Right kidney (tissue), 9 donors: ENCODE measurements at places on chromosomes 2 and 18.

DNA sequence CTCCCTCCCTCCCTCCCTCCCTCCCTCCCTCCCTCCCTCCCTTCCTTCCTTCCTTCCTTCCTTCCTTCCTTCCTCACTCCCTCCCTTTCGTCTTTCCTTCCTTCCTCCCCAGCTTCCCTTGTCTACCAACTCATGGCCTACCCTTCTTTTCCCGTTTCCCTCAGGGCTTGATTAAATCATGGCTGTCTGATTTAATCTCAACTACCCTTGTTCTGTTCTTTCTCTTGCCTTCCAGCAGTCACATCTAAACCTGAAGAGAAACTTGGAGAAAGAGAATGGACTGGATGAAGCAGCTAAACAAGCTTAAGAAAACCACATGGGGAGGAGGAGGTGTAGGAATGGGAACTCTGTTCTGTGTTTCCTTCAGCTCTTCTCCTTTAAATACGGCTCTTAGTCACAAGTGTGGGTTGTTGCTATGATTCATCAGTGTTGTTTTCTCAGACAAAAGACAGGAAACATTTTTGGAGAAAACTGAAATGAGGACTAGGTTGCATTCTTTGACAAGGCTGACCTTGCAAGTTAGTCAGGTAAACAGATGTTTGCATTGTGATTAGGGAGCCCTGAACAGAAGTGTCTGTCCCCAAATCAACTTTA is 177.9 kb downstream of the LRRTM1 start:
- no peak for DNase-seq

DNA sequence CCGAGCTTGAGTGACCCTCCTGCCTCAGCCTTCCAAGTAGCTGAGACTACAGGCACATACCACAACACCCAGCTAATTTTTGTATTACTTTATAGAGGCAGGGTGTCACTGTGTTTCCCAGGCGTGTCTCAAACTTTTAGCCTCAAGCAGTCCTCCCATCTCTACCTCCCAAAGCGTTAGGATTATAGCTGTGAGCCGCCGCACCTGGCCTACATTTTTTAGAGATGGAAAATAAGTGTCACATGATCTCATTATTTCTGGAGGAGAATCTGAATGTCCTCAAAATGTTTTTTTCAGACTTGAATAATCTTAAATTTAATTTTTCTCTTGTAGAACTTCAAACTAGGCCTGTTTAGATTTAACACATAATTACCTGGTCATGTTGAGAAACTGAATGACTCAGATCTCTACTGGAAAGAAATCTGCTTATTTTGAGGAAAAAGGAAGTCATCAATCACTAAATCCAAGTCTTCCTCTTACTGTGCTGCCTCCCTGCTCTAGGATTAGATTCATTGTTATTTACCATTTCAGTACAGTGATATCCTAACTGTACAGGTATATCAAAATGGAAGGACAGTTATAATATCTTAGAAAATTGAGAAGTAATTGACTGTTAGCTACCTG is 92.4 kb downstream of the COX7A2L start:
- no peak for DNase-seq

- no peak for DNase-seq
Measured at GRCh38 chr2:64914247-64914646, 75.0 kb upstream of the SLC1A4 start.

DNA sequence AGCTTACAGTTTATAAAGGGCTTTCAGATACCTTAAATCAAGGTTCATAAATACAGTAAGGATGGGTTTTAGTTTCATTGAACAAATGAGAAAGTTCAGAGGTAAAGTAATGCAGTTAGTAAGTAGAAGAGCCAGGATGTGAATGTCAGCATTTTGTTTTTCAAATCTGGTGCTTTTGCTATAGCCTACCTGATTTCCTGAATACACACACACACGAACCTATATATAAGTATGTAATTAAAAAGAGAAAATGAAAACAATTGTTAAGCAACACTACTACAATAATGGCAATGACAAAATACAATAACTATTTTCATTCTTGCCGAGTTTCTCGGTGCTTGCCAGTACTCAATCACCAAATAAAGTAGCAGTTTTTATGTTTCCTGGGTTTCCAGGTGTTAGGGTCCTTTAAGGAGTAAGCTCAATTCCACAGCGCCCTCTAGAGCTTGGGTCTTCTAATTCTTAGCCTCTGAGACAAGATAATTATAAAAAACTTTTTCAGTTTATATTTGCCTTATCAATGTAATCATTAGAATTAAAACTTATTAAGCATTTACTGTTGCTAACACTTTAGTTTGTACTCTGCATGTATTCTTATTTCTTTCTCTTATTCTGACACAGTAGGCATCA is 512.9 kb upstream of the ACVR2A start:
- DNase-seq, result no peak

GRCh38 chr2:147368306-147368705 is 476.5 kb upstream of the ACVR2A start:
- DNase-seq, result no peak

DNA sequence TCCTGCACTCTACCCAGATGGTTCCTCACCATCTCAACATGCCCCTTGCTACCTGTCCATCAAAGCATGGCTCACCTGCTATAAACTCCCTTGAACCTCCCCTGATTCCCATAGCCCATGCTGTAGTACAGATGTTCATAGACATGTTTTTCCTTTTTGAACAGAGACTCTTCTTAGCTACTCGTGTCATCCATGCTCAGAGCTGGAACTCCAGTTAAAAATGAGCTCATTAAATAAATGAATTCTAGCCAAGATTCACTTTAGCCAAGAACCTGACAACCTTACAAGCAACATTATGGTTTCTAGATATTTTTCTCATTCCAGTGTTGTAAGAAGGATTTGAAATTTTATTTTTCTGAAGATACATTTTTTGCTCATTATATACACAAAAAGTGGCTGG is 65.0 kb downstream of the SCG2 start:
- DNase-seq, result no peak

- DNase-seq, result no peak
Measured at GRCh38 chr2:150174056-150174805, 313.2 kb downstream of the RND3 start.

GRCh38 chr2:13103151-13103550 is 386.4 kb downstream of the TRIB2 start:
- DNase-seq, result no peak

- DNase-seq, result no peak
Measured at GRCh38 chr2:26034637-26034992, 731 bp downstream of the RAB10 start.

DNA sequence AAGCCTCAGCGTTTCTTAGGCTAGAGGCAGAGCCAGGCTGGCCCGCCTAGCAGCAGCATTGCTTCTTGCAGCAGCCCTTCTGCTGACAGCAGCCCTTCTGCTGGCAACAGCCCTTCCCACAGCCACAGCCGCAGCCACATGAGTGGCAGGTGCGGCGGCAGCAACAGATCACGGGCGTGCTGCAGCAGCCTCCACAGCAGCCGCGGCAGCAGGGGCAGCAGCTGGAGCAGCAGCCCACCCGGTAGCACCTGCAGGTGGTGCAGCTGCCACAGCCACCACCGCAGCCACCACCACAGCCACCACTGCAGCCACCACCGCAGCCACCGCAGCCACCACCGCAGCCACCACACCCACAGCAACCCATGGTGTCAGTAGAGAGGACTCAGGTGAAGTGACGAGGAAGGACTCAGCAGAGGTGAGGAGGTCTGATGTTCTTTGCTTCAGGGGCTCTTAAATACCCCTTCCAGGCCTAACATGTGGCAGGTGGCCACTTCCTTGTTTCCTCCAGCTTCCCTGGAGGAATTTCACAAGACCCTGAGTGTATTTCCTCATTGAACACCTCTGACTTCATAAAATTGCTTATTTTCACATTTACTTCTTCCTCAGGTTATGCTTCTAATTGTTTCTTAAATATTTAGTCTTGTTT is at the start of gene SCYGR6:
TSS of gene SCYGR6 (minus strand) at position 364 of the 646 bp plus-strand sequence. CDS start at position 364, 0 bp downstream.
- DNase-seq, result no peak

GRCh38 chr2:76180676-76181075 is 470.0 kb upstream of the GCFC2 start:
- DNase-seq, result no peak

GRCh38 chr2:241773511-241774418 is 2.9 kb upstream of the GAL3ST2 start:
- no peak for DNase-seq
